ENCODE measurements at places on chromosomes 4 and X.
A peak's percentile ranks its signal among the peaks of the same experiment; 100 is the strongest.

GRCh38 chr4:150078041-150078578 is at the start of gene DCLK2:
DCLK2 (plus strand) TSS chr4:150078445; CDS start chr4:150079028, 583 bp downstream.
- DNase-seq, result peak; percentile 90

GRCh38 chrX:95505721-95506120 is 1178.9 kb upstream of the DIAPH2 start:
- DNase-seq, result no peak

GRCh38 chrX:10847333-10847732 is 226.9 kb upstream of the MID1 start:
- no peak for DNase-seq

DNA sequence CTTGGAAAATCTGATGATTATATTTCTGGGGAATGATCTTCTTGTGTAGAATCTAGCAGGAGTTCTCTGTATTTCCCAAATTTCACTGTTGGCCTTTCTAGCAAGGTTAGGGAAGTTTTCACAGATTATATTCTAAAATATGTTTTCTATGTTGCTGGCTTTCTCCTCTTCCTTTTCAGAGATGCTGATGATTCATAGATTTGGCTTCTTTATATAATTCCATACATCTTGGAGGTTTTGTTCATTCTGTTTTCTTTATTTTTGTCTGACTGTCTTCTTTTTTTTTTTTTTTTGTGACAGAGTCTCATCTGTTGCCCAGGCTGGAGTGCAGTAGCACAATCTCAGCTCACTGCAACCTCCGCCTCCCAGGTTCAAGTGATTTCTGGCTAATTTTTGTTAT is 957.9 kb upstream of the SLIT2 start:
- DNase-seq, result no peak

GRCh38 chr4:103887191-103887590 is 167.4 kb upstream of the TACR3 start:
- DNase-seq, result no peak

DNA sequence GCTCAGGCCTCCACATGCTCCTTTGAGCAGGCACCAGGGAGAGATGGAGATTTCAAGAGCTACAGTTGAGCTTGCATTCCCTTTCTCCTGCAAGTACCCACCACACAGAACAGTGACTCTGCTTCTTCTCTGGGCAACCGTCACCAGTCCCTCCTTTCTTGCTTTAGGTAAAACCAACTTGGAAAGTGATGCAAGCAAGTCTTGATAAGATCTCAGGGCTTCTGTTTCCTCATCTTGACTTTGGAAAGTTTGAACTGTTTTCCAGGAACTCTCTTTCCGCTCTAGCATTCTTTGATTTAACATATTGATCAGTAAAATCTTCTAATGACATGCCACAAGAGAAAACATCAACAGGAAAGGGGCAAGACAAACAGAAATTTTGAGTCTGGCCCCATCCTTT is 73.7 kb downstream of the USP46 start:
- DNase-seq, result no peak

DNA sequence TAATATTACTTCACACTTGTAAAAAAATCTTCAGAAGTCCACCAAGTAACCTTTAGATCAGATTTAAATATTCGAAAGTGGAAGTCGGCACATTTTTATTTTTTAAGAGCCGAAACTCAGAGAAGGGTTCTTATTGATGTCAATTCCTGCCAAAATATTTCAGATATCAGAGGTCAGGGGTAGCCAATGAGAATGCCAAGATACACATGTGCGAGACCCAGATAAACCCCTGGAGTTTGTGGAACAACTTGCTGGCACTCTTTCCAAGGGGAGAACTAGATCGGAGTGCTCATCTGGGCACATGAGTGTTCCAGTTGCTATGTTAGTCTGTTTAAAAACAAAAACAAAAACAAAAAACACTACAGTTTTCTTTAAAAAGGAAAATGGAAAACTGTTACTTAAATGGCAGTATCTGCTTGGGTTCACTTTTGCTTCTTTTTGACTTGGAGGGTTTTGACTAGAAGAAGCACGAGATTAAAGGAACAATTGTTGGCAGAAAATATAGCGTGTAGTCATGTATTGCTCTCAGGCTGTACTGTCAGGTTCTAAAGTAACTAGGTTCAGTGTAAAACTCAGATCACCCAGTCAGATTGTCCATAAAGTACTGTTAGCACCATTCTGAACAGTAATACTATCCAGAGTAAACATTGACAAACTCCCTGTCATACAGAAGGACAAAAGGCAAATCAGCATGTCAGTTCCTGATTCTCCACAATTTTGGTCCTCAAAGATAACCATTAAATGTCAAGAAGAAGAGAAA is 188.0 kb upstream of the PACRGL start:
- no peak for DNase-seq

GRCh38 chrX:16807548-16807947 is 21.3 kb downstream of the TXLNG start:
- no peak for DNase-seq

DNA sequence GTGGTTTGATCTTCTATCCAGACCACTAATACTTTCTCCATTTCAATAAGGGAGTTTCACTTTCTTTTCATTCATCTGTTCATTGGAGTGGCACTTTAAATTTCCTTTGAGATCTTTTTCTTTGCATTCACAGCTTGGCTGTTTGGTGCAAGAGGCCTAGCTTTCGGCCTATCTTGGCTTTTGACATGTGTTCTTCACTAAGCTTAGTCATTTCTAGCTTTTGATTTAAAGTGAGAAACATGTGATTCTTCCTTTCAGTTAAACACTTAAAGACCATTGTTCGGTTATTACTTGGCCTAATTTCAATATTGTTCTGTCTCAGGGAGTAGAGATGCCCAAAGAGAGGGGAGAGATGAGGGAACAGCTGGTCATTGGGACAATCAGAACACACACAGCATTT is 24.3 kb downstream of the CXCL13 start:
- no peak for DNase-seq

DNA sequence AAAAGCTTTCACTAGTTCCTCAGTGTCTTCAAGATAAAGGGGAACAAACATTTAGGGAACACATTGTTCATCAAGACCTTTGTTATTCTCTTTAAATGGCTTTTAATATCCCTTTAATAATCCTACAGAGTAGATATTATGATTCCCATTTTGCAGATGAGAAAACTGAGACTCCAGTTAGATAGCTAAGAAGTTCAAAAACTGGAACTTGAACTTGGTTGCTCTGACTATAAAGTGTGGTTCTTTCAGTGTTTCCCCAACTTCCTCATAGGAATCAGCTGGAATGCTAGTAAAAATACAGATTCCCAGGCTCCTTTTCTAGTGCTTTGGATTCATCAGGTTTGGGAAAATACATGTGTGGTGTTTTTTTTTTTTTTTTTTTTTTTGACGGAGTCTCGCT is 37.7 kb downstream of the DLG3 start:
- no peak for DNase-seq

- no peak for DNase-seq
These were observed 265.4 kb upstream of the MAGEB18 start for GRCh38 chrX:25872786-25873185.

DNA sequence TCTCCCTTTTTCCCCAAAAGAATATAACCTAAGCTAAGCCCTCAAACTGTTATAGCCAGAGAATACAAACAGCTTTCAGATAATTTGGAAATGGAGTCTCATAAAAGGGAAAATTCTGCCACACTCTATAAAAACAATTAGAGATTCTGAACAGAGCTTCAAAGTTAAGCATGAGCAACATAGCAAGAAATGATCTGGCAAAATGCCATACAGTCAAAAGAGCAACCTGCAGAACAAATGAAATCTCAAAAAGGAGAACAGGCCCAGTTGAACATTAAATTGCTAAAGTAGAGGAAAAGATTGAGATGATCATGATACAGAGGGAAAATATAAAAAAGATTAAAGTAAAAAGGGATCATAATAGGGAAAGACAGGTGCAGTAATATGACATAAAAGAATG is 250.5 kb downstream of the TLL1 start:
- no peak for DNase-seq

- DNase-seq, result no peak
These were observed 241.4 kb downstream of the RASL11B start for GRCh38 chr4:53103481-53103880.

DNA sequence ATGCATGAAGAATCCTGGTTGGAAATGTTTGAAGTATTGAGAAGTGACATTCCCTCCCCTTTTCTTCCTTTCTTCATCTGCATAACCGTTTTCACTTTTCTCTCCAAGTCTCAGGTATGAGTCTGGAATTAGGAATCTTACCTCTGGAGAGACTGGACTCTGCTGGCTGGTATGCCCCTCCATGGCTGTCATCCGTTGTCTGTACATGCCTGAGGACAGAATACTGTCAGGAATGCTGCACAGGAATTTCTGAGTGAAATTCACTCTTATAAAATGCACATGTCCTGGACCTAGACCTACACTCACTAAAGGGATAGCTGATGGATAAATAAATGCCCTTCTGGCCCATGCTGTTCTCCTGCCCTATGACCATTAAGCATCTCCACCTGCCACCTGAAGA is 179.5 kb downstream of the MSN start:
- DNase-seq, result no peak

- no peak for DNase-seq
These were observed 13.0 kb upstream of the RHOH start for GRCh38 chr4:40183615-40184411.

DNA sequence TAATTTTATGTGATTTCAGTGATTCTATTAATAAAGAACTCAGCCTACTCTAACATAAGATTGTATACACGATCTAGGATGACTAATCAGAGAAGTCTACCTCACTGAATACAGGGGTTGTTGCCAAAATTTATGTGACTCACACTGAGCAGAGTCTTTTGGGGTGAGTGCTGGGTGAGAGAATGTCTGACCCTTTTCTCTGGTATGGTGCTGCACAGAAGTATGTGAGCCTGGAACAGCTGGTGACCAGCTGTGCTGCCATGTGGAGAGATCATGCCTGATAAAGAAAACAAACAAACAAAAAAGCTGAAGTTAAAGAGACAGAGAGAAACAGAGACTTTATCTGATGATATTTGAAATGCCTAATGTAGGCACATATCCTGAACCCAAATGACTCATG is 618.1 kb upstream of the GRIA3 start:
- no peak for DNase-seq

GRCh38 chr4:185357733-185358440 is 37.8 kb downstream of the LRP2BP start:
- DNase-seq, result no peak

- no peak for DNase-seq
These were observed 16.6 kb downstream of the TRIM2 start for GRCh38 chr4:153220682-153221395.

DNA sequence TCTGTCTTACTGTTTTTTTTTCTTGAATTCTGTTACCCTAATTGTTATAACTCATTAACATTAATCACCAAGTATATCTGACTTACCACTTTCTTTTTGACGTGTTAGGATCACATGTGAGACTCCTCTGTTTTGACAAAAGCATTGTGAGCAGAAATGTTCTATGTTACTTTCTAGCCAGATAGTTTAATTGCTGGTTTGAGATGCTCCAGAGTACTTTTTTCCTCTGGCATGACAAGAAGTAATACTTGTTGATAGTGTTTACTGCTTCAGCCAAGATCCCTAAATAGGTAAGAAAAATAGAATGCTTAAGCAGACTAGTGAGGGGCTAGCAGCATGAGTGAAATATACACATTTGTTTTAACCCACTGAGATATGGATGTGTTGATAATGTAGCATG is 303.9 kb upstream of the PABPC4L start:
- DNase-seq, result no peak

All from Right ventricle myocardium inferior (tissue), 1 donor.